ENCODE measurements at places on chromosomes 5 and 9. TPM values are rescaled to one million over a fixed set of nuclear protein-coding genes. Genes with fewer than 3 reads are reported as not detected.

The PCDHGB4 gene
- total RNA-seq, result 27.3 TPM

The MIGA2 gene
- total RNA-seq, result 21.1 TPM

The TEX48 gene
- total RNA-seq, result not detected

The RFESD gene
- 0.59 TPM for total RNA-seq

The SHISAL2B gene
- total RNA-seq, result not detected

The CHSY3 gene
- total RNA-seq, result 43.7 TPM

The CAVIN4 gene
- 2.4 TPM for total RNA-seq

The JAKMIP2 gene
- total RNA-seq, result 5.9 TPM

The PCDHA10 gene
- 0.23 TPM for total RNA-seq

The TAF11L10 gene
- not detected for total RNA-seq

The GZMA gene
- total RNA-seq, result not detected

The MARCOL gene
- not detected for total RNA-seq

The ADAMTS6 gene
- 86.5 TPM for total RNA-seq

The ZNF622 gene
- total RNA-seq, result 47.1 TPM

The PITX1 gene
- 29.7 TPM for total RNA-seq

The SLC25A2 gene
- total RNA-seq, result 0.30 TPM

The BARHL1 gene
- total RNA-seq, result not detected

The WNK2 gene
- total RNA-seq, result not detected

The NTRK2 gene
- total RNA-seq, result under 0.01 TPM

The LCP2 gene
- not detected for total RNA-seq

The ACTBL2 gene
- total RNA-seq, result 0.89 TPM

The KLHL9 gene
- total RNA-seq, result 38.0 TPM

The GFI1B gene
- total RNA-seq, result not detected

The ADAMTS13 gene
- total RNA-seq, result 2.8 TPM

The ADCY2 gene
- total RNA-seq, result not detected

The PCDHAC1 gene
- total RNA-seq, result 0.09 TPM

The STK10 gene
- total RNA-seq, result 33.2 TPM

The FOXI1 gene
- total RNA-seq, result not detected

The EFNA5 gene
- total RNA-seq, result 4.2 TPM

The SPATA31D4 gene
- not detected for total RNA-seq

The NME5 gene
- total RNA-seq, result 2.0 TPM

All from smooth muscle cell of the umbilical artery (primary cell).